ENCODE measurements at places on chromosomes 3 and 15.

- no peak for DNase-seq
Measured at GRCh38 chr3:25885544-25885943, 95.7 kb downstream of the OXSM start.

DNA sequence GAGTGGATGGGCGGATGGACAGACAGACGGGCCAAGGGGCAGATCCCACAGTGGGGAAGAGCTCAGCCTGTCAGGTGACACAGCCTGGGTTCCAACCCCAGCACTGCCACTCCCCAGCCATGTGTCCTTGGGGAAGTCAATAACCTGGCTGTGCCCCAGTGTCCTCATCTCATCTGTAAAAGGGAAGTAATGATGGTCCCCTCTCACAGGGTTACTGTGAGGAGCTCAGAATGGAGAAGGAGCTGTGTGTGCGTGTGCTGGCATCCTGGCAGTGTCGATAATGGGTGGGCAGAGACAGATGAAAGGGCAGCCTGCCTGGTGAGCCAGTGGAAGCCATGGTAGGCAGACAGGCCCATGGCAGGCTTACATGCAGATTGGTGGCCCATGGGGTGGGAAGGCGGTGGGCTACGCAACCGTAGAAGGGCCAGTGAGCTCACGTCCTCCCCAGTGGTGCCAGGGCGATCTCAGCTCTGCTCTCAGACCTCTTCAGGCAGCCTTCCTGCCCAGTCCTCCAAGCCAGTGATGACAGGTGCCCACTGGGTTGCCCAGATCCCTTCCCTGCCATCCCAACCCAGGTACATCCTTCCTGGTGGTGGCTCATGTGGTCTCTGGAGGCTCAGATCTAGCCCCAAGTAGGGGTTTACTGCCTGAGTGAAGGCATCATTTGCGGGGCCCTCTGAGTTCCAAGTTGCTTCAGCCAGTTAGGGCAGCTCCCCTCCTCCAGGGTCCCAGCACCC lies 2.3 kb upstream of the DNAJB8 start:
- DNase-seq, result no peak

GRCh38 chr3:1907911-1908310 lies 190.8 kb upstream of the CNTN4 start:
- no peak for DNase-seq

DNA sequence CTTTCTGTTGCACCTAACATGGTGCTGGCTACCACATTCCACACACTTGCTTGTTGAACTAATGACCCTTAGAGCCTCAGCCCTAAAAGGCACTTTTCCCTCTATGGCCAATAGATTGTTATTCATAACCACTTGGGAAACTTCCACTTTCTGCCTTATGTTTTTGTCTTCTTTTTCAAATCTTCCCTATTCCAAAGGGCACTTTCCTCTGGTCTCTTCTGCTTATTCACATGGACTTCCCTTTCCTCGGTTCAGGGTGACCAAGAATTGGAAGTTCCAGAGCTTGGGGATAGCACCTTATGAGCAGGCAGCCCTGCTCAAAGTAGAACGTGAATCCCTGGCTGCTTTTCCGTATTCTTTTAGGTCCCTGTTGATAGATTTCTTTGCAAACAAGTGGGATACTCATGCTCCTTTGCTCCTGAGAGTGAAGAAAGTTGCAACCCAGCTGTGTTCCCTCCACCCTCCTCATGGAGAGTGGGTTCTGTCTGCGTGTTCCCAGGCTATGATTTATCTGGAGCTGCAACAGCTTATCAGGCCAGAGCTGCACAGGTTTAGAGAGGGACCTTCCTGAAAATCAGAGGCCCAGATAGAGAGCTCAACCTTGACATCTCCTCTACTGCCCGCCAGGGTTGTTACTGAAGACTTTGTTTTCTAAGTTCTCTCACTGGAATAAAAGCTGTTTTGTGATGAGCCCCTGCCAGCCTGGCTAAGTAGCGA lies 58.8 kb upstream of the MYZAP start:
- DNase-seq, result no peak

GRCh38 chr15:33451385-33451784 lies 140.6 kb downstream of the RYR3 start:
- DNase-seq, result no peak

GRCh38 chr3:14892226-14892625 lies 55.2 kb upstream of the NR2C2 start:
- DNase-seq, result no peak

Data from activated T-helper 9 cell treated with anti-CD3 and anti-CD28 coated beads, Interleukin-2, amount 50 U/mL, for 16 hours (primary cell).